ENCODE measurements at places on chromosomes 5 and 9. TPM values are rescaled to one million over a fixed set of nuclear protein-coding genes. Genes with fewer than 3 reads are reported as not detected.

GRCh38 chr5:123429221-123429954, 6.2 kb upstream of the CEP120 start:
- H3K27ac ChIP-seq: no peak overlapping the region
- peaks cover 4% of the 10 kb centered on the region for H3K27me3 ChIP-seq
- H3K36me3 ChIP-seq: no peaks in the 10 kb centered on the region
- no peak overlapping the region for H3K4me3 ChIP-seq

The TPPP gene
- not detected for total RNA-seq

DNA sequence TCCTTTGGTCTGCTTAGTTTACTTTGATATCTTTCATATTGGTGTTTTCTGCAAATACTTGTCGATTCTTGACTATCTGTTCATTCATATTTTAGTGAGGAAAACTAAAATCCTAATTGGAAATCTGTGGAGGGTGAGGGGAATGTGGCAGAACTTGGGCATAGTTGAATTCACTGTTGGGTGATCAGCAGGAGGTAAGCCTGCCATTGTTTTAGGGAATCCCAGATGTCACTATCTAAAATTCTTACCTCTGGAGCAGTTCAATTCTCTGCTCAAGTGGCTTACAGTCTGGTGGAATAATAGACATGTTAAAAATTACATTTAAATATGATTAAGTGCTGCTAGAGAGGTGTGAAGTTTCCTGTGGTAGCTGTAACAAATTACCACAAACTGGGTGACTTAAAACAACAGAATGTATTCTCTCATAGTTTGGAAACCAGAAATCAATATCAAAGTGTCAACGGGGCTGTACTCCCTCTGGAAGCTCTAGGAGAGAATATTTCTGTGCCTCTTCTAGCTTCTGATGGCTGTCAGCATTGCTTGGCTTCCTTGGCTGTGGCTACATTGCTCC, 90.3 kb upstream of the GCNT4 start:
- H3K27me3 ChIP-seq: no peaks in the 10 kb centered on the region
- DNase-seq: no peak
- H3K27ac ChIP-seq: no peak overlapping the region
- H3K4me1 ChIP-seq: no peaks in the 10 kb centered on the region
- no peaks in the 10 kb centered on the region for H3K36me3 ChIP-seq
- H3K4me3 ChIP-seq: no peak overlapping the region

- H3K27me3 ChIP-seq: no peaks in the 10 kb centered on the region
- H3K27ac ChIP-seq: no peak overlapping the region
- DNase-seq: no peak
- no peaks in the 10 kb centered on the region for H3K4me1 ChIP-seq
- H3K36me3 ChIP-seq: no peaks in the 10 kb centered on the region
Observed at GRCh38 chr5:21237461-21237860, 1249.5 kb upstream of the CDH18 start.

GRCh38 chr5:76688212-76688611, 27.7 kb upstream of the F2R start:
- peaks cover 58% of the 10 kb centered on the region for H3K36me3 ChIP-seq
- no peaks in the 10 kb centered on the region for H3K27me3 ChIP-seq
- no peak overlapping the region for H3K4me3 ChIP-seq
- H3K27ac ChIP-seq: no peak overlapping the region

- H3K4me1 ChIP-seq: peaks cover 31% of the 10 kb centered on the region
- H3K36me3 ChIP-seq: no peaks in the 10 kb centered on the region
- no peak overlapping the region for H3K4me3 ChIP-seq
- no peak overlapping the region for H3K27ac ChIP-seq
- H3K27me3 ChIP-seq: peaks cover 42% of the 10 kb centered on the region
Observed at GRCh38 chr9:69171049-69171448, 3.0 kb upstream of the TJP2 start.

The KLF4 gene
- total RNA-seq: 1.5 TPM

DNA sequence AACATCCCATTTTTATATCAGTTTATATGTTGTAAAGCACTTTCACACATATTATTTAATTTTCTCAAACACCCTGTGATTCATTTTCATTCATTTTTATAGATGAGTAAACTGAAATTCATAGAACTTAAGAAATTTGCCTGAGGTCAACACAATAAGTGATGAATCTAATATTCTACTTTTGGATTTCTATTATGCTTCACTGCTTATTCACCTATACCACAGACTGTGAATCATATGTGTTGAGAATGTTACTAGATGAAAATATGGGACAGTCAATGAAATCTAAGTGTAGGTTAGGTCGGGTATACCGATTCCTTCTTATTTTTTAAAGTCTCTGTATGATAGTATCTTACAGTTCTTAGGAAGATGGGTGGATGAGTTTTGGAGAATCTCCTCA, 24.8 kb downstream of the CDC37L1 start:
- H3K27ac ChIP-seq: no peak overlapping the region
- no peaks in the 10 kb centered on the region for H3K27me3 ChIP-seq
- no peak overlapping the region for H3K4me3 ChIP-seq

DNA sequence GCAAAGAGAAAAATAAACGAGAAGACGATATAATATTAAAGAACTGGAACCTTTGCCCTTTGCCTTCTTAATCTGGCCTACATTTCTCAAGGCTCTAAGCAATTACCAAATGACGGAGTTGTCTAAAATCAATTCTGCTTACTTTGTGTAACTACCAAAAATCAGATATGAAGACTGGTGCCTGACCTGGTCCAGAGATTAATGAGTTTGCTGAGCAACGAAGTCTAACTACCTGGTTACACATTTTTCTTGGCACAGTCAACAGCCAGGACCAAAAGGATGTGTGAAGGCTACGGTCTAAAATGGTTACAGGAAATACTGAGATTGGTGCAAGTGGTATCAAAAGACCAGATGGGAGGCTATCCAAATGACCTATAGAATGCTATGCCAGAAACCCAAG, 17.8 kb upstream of the IFNE start:
- DNase-seq: no peak
- H3K4me1 ChIP-seq: peaks cover 2% of the 10 kb centered on the region
- H3K27ac ChIP-seq: no peak overlapping the region
- H3K36me3 ChIP-seq: no peaks in the 10 kb centered on the region
- no peaks in the 10 kb centered on the region for H3K27me3 ChIP-seq
- H3K4me3 ChIP-seq: no peak overlapping the region

- H3K36me3 ChIP-seq: no peaks in the 10 kb centered on the region
- H3K27ac ChIP-seq: no peak overlapping the region
- no peaks in the 10 kb centered on the region for H3K27me3 ChIP-seq
- DNase-seq: no peak
- H3K4me1 ChIP-seq: no peaks in the 10 kb centered on the region
- H3K4me3 ChIP-seq: no peak overlapping the region
Observed at GRCh38 chr5:132354381-132355139, 14.9 kb upstream of the SLC22A5 start.

DNA sequence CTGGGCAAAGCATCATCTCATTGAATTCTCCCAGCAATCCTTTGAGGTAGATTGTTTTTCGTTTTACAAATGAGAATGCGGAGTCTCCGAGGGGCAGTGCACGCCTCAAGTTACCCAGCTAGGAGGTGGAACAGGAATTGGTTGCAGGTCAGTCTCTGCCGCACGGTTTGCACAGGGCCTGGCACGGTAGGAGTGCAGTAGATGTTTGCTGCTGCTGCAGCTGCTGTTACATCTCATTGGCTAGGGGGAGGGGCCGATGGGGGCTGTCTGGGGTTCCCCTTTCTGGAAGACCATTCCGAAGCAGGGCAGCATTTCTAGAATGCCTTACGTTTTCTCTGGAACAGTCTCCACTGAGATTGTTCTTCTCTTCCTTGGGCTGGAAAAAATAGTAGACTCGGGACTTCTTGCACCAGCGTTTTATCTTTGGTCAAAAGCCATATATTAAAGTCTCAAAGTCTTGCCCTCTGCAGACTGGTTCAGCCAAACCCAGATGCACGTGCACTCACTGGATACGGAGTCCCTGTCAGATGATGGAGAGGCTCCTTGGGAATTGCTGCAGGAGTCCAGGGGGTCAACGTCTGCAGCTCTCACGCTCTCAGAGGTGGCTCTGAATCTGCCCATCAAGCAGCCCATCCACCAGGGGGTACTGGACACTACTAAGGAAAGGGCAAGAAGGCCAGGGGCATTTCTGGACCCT, 1.2 kb downstream of the USP20 start:
- peaks cover 63% of the 10 kb centered on the region for H3K36me3 ChIP-seq
- no peaks in the 10 kb centered on the region for H3K27me3 ChIP-seq
- peak overlapping the region; percentile 94 for H3K27ac ChIP-seq
- H3K4me3 ChIP-seq: peak overlapping the region; percentile 94

The RNF38 gene
- 40.0 TPM for total RNA-seq

DNA sequence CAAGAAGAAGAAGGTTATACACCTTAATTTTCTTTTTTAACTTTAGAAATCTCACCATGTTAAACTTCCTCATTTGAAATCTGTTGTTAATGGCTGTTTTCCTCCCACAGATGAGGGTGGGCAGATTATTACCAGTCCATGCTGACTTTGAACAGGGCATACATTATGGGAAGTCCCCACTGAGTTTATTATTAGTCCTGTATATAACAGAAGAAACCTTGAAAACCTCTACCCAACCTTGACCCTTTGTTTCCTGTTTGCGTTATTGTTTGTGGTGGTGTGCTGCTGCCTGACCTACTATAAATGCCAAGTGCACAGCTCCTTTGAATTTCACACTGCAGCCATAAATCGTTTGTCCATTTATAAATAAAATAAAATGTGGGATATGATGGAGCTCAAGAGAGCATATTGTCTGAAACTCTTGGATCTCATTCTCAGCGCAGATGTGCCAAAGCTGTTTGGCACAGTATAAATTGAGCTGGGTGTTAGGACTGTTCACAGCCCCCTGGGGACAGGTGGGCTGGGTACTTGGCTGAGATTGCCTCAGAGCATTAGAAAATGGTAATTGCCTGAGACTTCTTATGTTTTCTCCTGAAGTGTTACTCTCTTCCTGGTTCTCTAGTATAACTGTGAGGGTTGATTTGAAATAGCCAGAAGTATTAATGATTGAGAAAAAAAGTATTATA, 139.6 kb downstream of the SPATA31D1 start:
- no peak for DNase-seq
- no peak overlapping the region for H3K4me3 ChIP-seq
- H3K27ac ChIP-seq: no peak overlapping the region
- H3K36me3 ChIP-seq: no peaks in the 10 kb centered on the region
- no peaks in the 10 kb centered on the region for H3K4me1 ChIP-seq

DNA sequence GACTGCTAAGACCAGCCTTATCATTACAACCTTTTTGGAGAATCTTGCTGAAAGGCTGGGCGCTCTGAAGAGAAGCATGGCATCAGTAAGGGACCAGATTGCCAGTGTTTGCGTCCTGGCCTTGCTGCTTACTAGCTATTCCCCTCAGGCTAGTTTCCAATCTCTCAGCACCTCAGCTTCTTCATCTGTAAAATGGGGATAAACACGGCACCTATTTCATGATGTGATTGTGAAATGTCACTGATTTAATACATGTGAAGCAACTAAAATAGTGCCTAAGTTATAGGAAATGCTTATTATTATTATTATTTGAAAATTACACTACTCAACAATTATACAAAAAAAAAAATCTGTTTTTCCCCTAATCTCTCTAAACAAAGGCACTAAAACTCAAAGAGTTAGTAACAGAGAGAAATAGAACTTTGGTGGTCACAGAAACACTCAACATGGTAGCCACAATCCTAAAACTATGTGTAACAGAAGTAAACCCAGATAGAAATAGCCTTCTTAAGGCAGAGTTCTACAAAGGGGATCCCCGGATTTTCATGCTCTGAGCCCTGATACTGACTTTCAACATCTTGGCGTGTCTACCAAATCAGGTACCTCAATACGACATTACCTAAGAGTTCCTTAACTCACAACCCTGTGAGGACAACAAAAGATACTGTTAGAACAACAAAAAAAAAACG, 62.0 kb downstream of the ENC1 start:
- H3K4me3 ChIP-seq: peak overlapping the region; percentile 5
- H3K27ac ChIP-seq: peak overlapping the region; percentile 63
- H3K4me1 ChIP-seq: peaks cover 33% of the 10 kb centered on the region
- peaks cover 2% of the 10 kb centered on the region for H3K27me3 ChIP-seq
- peaks cover 1% of the 10 kb centered on the region for H3K36me3 ChIP-seq

DNA sequence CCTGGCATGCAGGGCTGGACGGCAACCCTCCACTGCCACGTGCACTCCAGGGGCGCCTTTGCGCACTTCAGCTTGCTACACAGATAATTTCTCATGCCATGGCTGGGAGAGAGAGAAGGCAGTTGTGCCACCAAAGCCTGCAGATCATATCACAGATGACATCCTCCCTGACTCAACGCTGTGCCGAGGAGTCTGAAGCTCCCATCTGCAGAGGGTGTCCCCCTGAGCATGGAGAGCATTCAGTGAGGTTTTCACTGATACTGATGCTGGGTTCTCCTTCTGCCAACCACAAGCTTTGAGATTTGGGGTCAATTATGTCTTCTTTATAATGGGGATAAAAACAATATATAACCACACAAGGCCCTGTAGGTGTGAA, 607.4 kb upstream of the ADAMTS16 start:
- H3K36me3 ChIP-seq: no peaks in the 10 kb centered on the region
- no peaks in the 10 kb centered on the region for H3K4me1 ChIP-seq
- no peak overlapping the region for H3K27ac ChIP-seq
- H3K27me3 ChIP-seq: no peaks in the 10 kb centered on the region
- no peak overlapping the region for H3K4me3 ChIP-seq

- no peaks in the 10 kb centered on the region for H3K4me1 ChIP-seq
- H3K4me3 ChIP-seq: no peak overlapping the region
- DNase-seq: no peak
Observed at GRCh38 chr5:126899476-126899875, 122.5 kb downstream of the LMNB1 start.

DNA sequence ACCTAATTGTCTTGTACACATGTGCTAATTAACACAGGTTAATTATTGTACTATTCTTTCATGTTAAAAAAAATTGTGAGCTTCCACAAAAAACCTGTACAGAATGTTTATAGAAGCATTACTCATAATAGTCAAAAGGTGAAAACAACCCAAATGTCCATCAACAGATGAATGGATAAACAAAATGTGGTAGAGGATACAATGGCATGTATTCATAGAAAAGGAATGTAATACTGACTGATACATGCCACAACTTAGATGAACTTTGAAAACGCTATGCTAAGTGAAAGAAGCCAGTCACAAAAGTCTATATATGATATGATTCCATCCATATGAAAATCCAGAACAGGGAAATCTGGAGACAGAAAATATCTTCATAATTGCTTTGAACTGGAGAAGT, 25.6 kb downstream of the RRAGA start:
- H3K27me3 ChIP-seq: no peaks in the 10 kb centered on the region
- no peak overlapping the region for H3K27ac ChIP-seq
- no peak for DNase-seq

- no peaks in the 10 kb centered on the region for H3K36me3 ChIP-seq
- no peak for DNase-seq
- H3K4me1 ChIP-seq: peaks cover 7% of the 10 kb centered on the region
Observed at GRCh38 chr5:171306781-171307591, 2.1 kb upstream of the TLX3 start.

DNA sequence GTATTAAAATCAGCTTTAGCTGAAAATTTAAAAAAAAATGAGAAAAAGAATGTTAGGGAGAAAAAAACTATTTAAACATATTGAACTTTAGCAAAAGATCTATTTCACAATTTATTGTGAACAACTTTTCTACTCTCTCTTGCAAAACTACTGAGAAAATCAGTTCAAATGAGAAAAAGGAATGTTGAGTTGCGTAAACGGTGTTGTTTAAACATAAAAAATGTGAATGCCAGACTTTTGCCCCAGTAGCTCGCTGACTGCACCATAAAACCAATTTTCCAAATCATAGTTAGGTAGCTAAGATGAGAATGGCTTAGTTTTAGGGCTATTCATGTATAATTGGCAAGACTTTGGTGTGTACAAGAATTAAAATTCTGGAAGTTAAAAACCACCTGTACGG, 13.4 kb upstream of the RAD23B start:
- no peak overlapping the region for H3K27ac ChIP-seq
- H3K4me1 ChIP-seq: peaks cover 2% of the 10 kb centered on the region
- H3K36me3 ChIP-seq: no peaks in the 10 kb centered on the region
- DNase-seq: no peak
- no peak overlapping the region for H3K4me3 ChIP-seq

GRCh38 chr9:126014726-126015125, 267.6 kb downstream of the PBX3 start:
- H3K27ac ChIP-seq: no peak overlapping the region
- DNase-seq: no peak
